C1 segment of cervical spinal cord (tissue), 14 donors: ENCODE measurements at places on chromosomes 5 and 9.

DNA sequence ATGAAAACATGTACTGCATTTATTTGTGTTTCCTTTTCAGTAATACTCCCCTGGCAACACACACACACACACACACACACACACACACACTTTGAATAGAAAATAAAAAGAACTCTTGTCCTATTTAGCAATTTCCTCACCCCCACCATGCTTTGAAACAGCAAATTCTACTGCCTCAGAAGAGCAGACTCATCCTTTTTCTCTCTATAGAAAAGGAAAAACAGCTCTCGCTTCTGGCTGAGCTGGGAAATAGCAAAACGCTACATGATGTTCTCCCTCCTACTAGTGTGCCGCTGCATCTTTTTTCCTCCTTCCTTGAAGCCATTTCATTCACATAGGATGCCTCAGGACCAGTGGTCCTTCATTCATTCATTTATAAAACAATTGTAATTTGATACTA lies 453.6 kb downstream of the CSNK1G3 start:
- no peak for DNase-seq

GRCh38 chr5:32780508-32780919 lies 69.4 kb downstream of the NPR3 start:
- DNase-seq: no peak

- DNase-seq: no peak
Observed at GRCh38 chr9:134056483-134057306, 11.1 kb downstream of the BRD3 start.

DNA sequence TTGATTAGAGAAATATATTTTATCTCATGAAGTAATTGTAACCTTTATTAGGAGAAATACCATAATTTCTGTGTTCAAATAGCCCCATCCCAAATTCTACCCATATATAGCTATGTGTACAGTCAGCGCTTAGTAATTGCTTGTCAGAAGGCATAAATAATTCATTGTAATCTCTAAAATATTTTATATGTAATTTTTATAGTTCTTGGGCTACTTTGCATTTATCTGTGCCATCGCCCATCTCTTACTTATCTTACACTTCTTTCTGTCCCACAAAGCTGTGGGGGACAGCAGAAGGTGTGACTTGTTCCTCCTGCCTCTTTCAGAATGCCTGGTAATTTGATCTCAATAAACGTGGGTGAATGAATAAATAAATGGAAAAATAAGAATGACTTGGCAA lies 5.5 kb downstream of the ADAMTSL1 start:
- no peak for DNase-seq
